ENCODE measurements at places on chromosomes 2 and 18.

GRCh38 chr2:152510621-152511020 is 175.6 kb downstream of the FMNL2 start:
- no peak for DNase-seq

DNA sequence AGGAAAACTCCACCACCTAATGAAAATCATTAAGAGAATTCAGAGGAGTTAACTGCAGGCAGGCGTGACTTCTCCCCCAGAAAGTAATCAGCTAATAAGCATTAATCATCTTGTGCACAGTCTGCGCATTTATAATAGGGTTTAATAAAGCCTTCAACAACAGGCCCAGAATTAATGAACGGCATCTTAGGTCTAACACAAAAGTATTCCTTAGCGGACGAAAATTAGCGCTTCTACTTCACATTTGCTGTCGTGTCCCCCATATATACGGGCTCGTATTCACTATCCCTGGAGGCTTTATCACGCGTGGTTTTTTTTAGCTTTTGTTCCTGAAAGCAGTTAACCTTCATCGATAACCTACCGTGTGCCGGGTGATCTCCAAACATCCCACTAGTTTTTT is 1.8 kb downstream of the ATP8B1 start:
- DNase-seq: no peak

- DNase-seq: no peak
These were observed at the start of gene LBX2 for GRCh38 chr2:74499267-74499939. TSS of gene LBX2 (minus strand) at chr2:74499603. CDS start at chr2:74499537, 66 bp downstream.

DNA sequence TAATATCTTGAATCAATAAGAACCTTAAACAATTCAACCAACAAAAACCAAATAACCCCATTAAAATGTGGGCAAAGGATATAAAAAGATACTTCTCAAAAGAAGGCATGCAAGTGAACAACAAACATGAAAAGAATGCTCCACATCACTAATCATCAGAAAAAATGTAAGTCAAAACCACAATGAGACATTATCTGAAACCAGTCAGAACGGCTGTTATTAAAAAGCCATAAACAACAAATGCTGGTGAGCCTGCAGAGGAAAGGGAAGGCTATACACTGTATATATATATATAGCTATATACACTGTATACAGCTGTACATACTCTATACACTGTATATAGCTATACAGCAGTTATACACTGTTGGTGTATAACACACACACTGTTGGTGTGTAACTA is 47.8 kb upstream of the GALNT13 start:
- DNase-seq: no peak

DNA sequence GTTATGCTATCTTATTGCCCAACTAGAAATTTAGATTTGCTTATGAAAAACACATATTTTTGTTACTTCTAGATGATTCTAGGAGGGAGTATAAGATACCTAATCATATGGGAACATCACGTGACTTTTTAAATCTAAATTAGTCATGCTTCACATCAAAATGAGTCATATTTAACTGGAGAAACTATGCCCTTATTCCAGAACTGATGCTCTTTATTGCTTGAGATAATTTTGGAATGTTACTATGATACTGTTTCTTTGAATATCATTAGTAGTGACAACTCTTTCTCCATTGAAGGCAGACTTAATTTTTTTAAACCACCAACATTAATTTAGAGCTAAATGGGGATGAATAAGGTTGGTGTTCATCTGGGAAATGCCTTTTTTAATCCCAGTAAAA is 19.9 kb upstream of the ELAC1 start:
- no peak for DNase-seq

DNA sequence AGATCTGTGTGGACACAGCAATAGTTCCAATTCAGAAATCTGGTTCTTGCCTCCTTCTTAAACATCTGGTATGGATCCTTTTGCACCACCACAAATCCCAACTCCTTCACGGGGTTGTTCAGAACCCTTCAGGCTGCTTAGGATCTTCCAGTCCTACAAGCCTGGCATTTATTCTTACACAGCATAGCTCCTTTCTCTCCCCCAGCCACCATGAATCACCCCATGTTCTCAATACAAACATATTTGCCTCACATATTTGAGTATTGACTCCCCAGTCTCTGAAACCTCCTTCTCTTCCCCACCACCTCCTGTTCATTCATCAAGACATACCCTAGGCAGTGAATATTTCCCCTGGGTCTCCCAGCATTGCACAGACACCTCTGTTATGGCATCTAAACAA is 155.2 kb downstream of the ALK start:
- DNase-seq: no peak

- DNase-seq: no peak
These were observed 15.9 kb upstream of the CCDC85A start for GRCh38 chr2:56167616-56168562.

GRCh38 chr2:112001136-112001715 is 53.8 kb upstream of the TMEM87B start:
- no peak for DNase-seq

DNA sequence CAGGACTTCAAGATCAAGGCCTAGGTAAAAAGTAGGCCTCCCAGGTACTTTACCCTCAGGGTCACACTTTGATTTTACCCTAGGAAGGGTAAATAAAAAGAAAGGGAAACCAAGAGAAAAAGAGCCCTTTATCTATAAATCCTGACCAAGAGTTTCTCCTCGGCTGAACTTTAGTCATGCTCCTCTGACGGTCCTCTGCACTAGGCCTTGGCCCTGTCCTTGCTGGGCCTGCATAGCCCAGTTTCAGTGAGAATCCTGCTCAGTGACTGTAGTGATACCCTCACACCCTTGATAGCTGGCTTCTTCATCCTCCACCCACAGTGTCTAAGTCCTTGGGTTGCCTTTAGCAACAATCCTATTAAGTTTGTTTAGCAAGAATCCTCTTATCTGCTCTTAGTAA is 20.5 kb upstream of the ITSN2 start:
- no peak for DNase-seq

GRCh38 chr2:10254373-10255188 is 48.1 kb upstream of the HPCAL1 start:
- no peak for DNase-seq

DNA sequence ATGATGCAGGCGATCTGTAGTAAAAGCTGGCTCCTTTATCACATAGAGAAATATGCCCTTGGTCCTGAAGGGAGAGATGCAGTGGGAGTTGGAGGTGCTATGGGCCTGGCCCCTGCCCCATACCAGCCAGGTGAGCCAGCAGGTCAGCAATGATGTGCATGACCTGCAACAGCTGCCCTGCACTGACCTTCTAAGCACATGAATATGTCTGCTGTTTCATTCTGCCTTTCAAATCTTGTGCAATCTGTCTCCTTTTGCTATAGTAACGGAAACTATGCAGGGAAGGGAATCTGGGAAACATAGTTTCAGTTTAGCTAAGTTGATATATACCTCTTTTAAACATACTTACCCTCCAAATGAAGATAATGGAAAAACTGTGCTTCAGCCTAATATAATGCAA is 235.2 kb downstream of the TDRD15 start:
- DNase-seq: no peak

DNA sequence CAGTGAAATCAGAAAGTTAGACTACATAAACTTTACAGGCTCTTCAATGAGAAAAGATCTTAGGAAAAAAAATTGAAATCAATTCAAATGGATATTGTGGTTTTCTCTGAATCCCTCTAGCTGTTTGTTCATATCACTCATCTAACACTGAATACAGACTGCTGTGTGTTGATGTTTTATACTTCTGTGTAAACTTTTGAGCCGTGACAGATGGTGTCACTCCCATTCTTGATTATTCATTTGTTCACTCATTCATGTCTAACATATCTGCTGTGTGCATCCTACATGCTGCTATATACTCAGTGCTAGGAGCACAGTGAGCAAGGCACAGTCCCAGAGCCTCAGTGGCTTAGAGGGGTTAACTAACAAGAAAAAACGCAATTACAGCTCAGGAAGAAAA is 12.6 kb downstream of the KLHL23 start:
- DNase-seq: no peak

DNA sequence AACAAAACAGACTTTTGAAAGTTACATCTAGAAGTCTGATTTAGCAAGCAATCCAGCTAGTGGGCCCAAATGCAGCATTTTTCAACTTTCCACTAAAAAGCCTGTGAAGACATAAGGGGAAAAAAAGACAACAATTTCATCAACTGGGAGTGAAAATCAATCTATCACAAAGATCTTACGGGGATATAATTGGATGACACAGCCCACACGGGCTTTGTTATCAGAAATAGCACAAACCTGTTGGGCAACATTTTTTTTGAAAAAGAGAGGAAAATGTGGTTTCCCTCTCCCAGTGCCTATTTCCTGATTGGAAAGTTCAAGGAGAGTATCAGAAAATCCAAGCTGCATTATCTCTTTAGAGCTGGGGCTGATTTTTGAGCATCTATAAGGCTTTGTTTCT is 132.7 kb downstream of the EVA1A start:
- DNase-seq: no peak

DNA sequence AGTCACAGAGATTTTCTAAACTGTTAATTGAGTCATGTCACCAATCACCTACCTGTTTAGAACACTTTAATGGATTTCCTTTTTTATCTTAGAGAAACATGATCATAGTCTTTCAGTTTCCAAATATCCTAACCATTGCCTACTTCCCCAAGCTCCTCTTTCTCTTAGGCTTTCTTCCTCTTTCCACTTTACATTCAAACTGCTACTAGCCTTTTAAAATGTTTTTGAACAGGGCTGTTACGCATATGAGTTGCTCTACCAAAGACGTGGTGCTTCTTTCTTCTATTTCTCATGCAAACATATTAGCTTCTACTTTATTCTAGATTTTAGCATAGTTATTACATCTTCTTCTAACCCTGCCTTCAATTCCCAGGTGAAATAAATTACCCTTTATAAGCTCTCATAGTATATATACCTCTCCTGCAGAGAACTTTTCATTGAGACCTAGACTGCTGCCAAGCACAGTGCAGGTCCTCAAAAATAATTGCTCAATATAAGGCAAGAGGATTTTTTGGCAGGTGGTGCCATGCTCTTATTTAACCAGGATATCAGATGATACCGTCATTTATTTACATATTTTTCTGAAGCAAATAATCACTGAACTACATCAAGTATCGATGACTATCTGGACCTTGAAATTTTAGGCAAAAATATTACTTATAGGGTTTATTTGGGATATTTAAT is 937.1 kb downstream of the TSN start:
- no peak for DNase-seq

DNA sequence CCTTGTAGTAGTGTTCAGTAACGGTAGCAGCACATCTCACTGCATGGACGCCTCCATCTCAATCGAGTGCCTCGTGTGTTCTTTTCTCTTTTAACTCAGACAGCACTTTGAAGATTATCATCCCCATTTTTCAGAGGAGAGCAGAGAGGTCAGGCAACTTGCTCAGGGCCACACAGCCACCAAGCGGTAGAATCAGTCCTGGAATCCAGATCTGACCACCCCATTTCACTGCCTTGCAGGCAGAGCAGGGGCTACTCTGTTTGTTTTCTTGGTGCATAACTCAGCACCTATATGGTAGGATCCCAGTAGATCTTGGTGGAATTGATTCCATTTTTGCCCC is 129.5 kb downstream of the SMAD7 start:
- no peak for DNase-seq

GRCh38 chr2:239112127-239112774 is 264.4 kb downstream of the TWIST2 start:
- no peak for DNase-seq
